ENCODE measurements at places on chromosomes 11 and 22.

DNA sequence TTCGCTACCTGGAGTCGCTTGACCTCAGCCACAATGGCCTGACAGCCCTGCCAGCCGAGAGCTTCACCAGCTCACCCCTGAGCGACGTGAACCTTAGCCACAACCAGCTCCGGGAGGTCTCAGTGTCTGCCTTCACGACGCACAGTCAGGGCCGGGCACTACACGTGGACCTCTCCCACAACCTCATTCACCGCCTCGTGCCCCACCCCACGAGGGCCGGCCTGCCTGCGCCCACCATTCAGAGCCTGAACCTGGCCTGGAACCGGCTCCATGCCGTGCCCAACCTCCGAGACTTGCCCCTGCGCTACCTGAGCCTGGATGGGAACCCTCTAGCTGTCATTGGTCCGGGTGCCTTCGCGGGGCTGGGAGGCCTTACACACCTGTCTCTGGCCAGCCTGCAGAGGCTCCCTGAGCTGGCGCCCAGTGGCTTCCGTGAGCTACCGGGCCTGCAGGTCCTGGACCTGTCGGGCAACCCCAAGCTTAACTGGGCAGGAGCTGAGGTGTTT lies 12.8 kb downstream of the TSKU start:
- no peak for DNase-seq

DNA sequence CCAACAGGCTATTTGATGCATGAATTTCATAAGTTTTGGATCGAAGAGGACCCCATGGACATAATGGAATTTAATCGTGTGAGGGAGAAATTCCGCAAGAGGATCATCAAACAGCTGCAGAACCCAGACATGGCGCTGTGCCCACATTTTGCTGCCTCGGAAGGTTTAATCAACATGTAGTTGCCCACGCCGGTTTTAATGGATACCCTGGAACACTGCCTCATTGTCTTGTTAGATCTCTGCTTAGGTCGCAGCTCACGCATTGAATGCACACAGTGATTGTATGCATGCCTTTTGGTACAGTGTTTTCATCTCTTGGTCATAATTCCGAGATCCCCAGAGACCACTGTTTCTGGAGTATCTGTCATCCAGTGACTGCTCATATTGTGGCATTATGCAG lies 46.8 kb downstream of the SLN start:
- no peak for DNase-seq

DNA sequence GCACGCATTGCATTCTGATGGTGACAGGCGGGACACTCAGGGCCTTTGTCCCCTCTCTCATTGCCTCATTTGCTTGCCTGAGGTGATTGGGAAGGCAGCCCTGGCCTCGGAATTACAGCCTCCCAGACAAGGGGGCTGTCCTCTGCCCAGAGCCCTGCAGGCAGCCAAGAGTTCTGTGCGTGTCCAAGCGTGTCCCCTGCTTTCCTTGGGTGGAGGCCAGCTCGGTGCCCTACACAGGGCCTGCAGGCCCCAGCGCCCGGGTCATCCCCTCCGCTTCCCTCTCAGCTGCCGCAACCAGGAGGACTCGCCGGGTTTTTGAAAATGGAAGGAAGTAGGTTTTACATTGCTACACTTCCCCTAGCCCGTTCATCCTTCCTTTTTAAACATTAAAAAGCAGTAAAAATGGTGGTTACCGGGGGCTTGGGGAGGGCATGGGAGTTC lies 1.9 kb downstream of the GRAMD4 start:
- DNase-seq = no peak

DNA sequence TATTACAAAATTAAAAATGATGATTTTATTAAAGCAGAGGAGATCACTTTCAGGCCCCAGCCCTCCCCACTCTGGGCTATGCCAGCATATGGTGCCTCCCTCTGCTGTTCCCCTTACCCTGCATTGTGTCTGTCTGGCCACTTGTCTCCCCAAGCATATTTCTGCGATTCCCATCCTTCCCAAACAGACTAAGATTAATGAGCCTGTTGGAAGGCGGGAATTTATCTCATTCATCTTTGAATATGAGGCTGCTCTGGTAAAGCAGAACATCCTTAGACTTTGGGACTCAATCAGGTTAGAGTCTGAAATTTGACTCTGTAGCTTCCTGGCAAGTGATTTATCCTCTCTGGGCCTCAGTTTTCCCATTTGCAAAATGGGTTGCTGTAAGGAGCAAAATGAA lies 25.7 kb downstream of the AMPD3 start:
- DNase-seq = no peak

DNA sequence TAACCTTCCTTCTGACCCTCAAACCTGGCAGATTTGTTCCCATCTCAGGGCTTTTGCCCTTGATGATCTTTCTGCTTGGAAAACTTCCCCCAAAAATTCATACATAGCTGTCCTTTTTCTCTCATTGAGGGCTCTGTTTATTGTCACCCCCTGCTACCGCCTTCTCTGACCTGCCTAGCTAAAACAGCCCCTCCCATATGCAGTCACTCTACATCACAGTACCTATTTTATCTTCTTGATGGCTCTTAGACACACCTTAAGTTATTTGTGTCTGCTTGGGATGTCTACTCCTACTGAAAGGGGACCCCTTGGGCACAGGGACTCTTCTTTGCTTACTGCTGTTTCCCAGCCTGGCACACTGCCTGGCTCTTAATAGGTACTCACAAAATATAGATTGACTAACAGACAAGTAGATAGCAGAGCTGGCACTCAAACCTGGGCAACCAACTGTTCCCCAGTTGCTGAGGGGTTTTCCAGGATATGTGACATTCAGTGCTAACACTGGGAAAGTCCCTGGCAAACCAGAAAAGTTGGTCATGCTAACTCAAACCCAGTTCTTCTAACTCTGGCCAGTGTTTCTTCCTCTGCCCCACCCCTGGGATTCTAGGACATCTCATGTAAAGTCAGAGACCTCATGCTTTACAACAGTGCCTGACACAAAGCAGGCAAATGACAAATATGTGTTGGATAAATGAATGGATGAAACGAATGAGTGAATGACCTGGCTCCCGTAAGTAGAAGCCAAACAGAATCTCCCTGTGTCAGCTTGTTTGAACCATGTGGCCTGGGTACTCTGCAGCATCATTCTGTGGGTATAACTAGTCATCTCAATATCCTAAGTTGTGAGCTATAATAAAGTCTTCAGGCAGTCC lies 19.8 kb upstream of the FJX1 start:
- no peak for DNase-seq

DNA sequence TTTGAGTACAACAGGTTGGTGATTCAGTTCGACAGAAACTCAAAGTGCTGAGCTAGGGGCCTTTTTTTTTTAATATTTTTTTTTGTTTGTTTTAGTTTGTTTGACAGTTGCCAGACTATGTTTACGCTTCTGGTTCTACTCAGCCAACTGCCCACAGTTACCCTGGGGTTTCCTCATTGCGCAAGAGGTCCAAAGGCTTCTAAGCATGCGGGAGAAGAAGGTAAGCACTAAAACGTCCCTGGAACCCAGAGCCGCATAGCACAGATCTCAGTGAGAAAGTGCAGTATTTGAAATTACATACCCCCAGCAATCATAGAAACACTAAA lies 649 bp downstream of the PRRG4 start:
- no peak for DNase-seq

GRCh38 chr11:79493555-79494171 lies 52.8 kb upstream of the TENM4 start:
- no peak for DNase-seq

DNA sequence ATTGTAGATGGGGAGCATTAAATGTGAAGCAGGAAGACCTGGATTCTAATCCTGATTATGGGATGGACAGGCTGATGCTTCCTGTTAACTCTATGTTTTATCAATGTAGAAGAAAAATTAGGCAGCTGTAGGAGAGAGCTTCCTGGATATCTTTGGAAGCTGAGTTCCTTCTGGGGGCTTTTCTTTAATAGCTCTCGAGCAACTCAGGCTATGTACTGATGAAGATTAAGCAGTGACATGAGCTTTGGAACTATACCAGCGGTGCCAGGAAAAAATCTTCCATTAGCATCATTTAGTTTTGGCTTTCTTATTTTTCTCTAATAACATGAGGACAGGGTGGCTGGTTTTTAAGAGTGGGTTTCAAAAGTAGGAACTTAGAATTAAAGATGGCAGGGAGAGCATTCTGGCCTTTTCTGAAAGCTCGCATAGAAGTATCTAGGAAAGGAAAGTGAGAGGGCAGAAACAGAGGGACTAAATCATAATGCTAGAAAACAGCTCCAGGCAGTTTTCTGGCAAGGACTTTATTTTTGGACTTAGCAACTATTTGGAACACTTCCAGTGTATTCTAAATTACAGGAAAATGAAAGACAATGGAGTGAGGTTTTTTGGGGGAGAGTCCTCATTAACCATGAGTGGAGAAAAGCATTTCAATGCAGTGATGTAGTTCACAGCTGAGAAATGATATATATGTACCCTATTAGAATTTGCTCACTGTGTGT lies 69.2 kb upstream of the RRM1 start:
- DNase-seq = no peak

GRCh38 chr11:27350511-27350910 lies 12.5 kb downstream of the CCDC34 start:
- DNase-seq = no peak

DNA sequence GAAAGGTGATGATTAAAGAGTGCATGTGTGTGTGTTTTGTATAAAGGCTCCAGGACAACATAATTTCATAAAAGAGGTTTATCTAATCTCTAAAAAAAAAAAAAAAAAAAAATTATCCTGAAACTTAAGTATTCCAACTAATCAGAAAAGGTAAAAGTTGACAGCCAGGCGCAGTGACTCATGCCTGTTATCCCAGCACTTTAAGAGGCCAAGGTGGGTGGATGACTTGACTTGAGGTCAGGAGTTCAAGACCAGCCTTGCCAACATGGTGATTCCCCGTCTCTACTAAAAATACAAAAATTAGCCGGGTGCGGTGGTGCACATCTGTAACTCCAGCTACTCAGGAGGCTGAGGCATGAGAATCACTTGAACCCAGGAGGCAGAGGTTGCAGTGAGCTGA lies 632.7 kb upstream of the CHORDC1 start:
- no peak for DNase-seq

- peak; percentile 37 for DNase-seq
Observed at GRCh38 chr11:64060861-64061444, 25.2 kb downstream of the FLRT1 start.
